ENCODE measurements at places on chromosomes 5 and 9.

DNA sequence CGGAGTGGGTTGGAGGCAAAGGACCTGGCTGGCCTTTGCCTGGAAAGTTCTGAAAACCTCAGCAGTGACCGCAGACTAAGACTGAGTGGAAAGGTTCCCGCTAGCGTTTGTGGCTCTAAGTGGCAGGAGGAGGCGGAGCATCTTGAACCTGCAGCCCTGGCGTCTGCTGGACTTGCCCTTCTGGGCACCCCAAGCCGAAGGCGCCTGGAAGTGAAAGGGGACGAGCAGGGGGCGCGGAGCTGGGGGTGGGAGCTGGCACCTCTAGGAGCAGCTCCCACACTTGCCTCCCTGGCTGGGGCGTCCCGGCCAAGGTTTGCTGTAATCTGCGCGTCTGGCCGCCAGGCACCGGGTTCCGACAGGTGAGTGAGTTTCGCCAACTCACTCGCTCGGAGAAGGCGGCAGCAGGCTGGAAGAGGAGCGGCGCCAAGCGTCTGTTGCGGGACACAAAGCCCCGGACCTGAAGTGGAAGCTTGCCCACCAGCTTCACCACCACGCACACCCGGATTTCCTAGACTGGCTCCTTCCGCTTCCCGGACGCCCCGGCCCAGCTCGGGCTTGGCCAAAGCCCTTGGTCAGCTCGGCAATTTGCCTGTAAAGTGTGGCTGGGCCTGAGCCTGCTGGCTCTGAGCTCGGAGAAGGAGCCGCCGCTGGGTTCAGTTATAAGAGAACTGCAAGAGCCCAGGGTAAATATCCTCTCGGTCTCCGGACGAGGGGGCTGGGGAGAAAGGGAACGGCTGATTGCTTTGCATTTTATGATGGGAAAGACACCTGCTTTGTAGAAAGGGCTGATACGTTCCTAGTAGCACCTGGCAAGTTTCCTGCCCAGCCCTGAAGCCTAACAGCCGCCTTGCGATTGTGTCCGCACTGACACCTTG is at the start of gene GNA14:
Gene GNA14 (minus strand): TSS at position 89 of the 875 bp plus-strand sequence. CDS start 529 bp downstream, outside the sequence.
- DNase-seq = no peak

- no peak for DNase-seq
Observed at GRCh38 chr9:76161106-76161505, 233.1 kb downstream of the RFK start.

GRCh38 chr9:124684169-124684568 is 86.9 kb downstream of the NR6A1 start:
- DNase-seq = no peak

GRCh38 chr5:170353011-170353761 is 36.0 kb downstream of the KCNMB1 start:
- DNase-seq = no peak

- DNase-seq = no peak
Observed at GRCh38 chr9:18585996-18586395, 112.0 kb downstream of the ADAMTSL1 start.

GRCh38 chr9:3916984-3917383 is 382.9 kb downstream of the GLIS3 start:
- no peak for DNase-seq

DNA sequence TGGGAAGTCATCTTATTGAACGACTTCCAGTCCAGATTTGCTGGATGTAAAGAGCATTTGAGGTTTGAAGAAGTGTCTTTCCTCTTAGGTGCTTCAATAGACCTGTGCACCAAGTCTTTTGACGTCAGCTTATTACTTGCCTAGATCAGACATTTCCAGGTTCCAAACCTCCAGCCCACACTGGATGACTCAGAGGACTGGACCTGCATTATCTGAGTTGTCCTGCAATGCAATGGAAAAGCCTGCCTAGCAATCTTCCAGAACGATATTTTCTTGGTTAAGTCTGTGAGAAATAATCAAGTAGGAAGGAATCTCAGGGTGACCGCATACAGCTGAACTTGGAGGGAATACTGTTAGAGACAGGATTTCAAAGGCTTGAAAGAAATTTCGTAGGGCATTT is 147.2 kb upstream of the MOCS2 start:
- no peak for DNase-seq

- DNase-seq = no peak
Observed at GRCh38 chr9:29319736-29320513, 1746.6 kb upstream of the C9orf72 start.

GRCh38 chr5:93281980-93282772 is 298.8 kb downstream of the NR2F1-AS1 start:
- DNase-seq = no peak

GRCh38 chr9:127847178-127847510 is 7.3 kb downstream of the ENG start:
- DNase-seq = no peak

DNA sequence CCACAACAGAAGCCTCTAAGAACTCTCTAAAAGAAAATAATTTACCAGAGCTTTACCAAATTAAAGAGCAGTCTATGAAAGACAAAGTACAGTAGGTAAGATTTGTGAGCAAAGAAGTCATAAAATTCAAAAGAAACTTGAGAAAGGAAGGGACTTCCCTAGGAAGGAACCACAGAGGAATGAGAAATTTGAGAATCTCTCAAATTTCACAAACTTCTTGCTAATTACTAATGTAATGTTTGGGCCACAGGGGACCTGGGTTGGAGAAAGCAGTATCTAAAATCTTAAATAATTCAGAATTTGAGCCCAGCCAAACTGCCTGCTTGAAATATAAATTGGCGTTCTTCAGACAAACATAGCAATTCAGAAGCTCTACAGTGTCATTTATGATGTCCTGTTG is 225.0 kb upstream of the PRR16 start:
- no peak for DNase-seq

Data from stimulated activated CD4-positive, alpha-beta T cell treated with anti-CD3 and anti-CD28 coated beads, Interleukin-4, amount 100 ng/mL, for 24 hours (primary cell).